ENCODE measurements at places on chromosomes 11 and 22. TPM values are rescaled to one million over a fixed set of nuclear protein-coding genes. Genes with fewer than 3 reads are reported as not detected.

DNA sequence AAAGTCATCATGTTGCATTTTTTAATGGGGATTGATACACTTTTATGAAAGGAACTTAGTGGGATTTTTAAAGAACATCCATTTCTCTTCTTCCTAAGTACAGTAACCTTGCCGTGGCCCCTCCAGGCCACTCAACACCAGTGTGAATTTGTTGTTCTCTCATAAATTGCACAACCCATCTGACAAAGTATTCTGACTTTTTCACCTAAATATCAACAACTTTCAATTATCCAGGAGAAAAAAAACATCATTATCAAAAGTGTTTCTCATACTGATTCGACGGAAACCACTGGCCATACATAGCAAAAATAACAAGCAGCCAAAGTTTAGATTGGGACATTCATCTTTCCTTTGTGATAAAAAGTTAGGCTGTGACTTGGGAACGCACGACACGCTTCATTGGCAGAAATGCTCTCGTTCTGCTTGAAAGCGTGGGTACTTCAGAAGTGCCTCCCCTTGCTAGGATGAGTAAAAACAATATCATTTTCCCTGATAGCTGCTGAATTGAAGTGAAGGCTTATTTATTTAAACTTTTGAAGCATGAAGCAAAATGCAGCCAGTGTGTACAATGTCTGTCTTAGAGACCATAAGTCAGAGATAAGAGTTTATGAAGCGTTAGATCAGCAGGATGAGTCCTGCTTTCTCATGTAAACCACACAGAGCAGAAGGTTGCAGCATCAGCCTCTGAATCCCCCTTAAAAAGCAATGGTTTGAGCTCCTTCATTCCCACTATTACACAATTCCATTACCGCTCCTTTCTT is 20.6 kb upstream of the EIF3M start:
- H3K27ac ChIP-seq, result no peak overlapping the region
- no peak for DNase-seq
- no peaks in the 10 kb centered on the region for H3K36me3 ChIP-seq
- no peaks in the 10 kb centered on the region for H3K27me3 ChIP-seq
- no peak overlapping the region for H3K4me3 ChIP-seq
- H3K4me1 ChIP-seq, result no peaks in the 10 kb centered on the region

Gene F2
- 0.10 TPM for polyA plus RNA-seq

DNA sequence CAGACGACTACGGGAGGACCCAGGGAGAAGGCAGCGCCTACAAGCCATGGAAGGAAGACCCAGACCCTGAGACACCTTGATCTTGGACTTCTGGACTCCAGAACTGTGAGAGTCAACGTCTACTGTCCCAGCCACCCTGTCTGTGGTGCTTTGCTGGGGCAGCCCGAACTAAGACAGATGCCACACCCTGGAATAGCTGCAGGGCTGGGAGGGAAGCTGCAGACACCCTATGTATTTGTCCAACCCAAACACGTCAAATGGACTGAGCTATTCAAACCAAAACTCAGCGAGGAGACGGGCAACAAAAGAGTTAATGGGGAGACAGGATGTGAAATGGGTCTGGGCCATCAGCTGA is 169.3 kb downstream of the CTTN start:
- H3K4me1 ChIP-seq, result no peaks in the 10 kb centered on the region
- no peak overlapping the region for H3K27ac ChIP-seq
- no peaks in the 10 kb centered on the region for H3K27me3 ChIP-seq
- no peak overlapping the region for H3K4me3 ChIP-seq
- no peak for DNase-seq
- H3K36me3 ChIP-seq, result no peaks in the 10 kb centered on the region

DNA sequence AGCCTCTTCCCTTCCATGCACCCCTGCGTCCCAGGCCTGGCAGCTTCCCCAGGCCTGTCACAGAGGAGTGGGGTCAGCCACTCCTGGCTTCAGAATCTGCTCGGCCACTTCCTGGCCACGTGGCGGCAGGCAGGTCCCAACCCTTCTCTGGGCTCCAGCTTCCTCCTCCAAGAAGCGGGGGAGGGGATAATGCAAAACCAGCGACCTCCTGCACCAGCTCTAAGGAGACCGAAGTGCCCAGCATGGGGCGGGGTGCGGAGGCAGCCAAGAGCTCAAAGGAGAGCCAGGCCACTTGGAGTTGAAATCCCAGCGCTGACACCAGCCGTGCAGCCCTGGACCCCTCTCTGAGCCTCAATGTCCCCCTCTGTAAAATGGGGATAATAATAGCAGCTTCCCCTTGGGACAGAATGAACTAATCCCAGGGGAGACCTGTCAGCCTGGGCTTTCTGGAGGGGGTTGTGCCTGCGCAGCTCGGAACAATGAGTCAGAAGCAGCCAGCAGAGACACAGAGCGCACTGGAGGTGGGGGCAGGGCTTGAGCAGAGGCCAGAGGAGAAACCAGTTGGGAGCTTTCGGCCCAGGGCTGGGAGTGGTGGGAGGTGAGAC is 22.8 kb upstream of the PICK1 start:
- peak; percentile 77 for DNase-seq
- H3K36me3 ChIP-seq, result no peaks in the 10 kb centered on the region
- H3K4me3 ChIP-seq, result no peak overlapping the region
- H3K27me3 ChIP-seq, result no peaks in the 10 kb centered on the region
- H3K4me1 ChIP-seq, result peaks cover 12% of the 10 kb centered on the region

Gene ACRV1
- not detected for polyA plus RNA-seq

Gene PLEKHA7
- 1.6 TPM for polyA plus RNA-seq

Gene MAJIN
- polyA plus RNA-seq, result 0.07 TPM

Gene MMP7
- polyA plus RNA-seq, result 0.65 TPM

DNA sequence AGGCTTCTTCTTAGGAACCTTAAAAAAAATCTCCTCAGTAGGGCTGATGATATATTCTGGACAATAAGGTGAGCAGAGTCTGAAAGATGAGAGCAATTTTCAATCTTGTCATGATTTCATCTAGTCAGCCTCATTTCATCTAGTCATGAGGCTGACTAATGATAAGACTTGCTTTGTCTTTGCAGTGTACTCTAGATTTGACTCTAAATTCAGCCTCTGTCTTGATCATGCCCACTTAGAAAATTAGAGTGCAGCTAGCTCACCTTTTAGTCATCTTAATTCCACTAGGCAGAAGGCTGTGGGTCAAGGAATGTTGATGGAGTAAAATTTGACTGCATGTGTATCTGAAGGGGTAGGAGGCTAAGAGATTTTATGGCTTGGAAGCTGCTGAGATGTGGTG is 5.5 kb downstream of the EHF start:
- no peak for DNase-seq
- no peak overlapping the region for H3K27ac ChIP-seq
- H3K4me1 ChIP-seq, result no peaks in the 10 kb centered on the region
- H3K36me3 ChIP-seq, result no peaks in the 10 kb centered on the region

Gene BCO2
- polyA plus RNA-seq, result 0.58 TPM

GRCh38 chr11:69361466-69361865 is 67.5 kb downstream of the MYEOV start:
- peaks cover 27% of the 10 kb centered on the region for H3K4me1 ChIP-seq
- H3K36me3 ChIP-seq, result no peaks in the 10 kb centered on the region
- H3K27me3 ChIP-seq, result no peaks in the 10 kb centered on the region
- no peak overlapping the region for H3K4me3 ChIP-seq
